Left renal cortex interstitium (tissue), 4 donors: ENCODE measurements at places on chromosomes 4 and X. TPM values are rescaled to one million over a fixed set of nuclear protein-coding genes. Genes with fewer than 3 reads are reported as not detected.

Gene TNIP2
- polyA plus RNA-seq = 22.5 TPM

Gene CLGN
- 3.9 TPM for polyA plus RNA-seq

Gene ARHGAP36
- polyA plus RNA-seq = 0.06 TPM

Gene PRRG3
- 10.1 TPM for polyA plus RNA-seq

Gene C1QTNF7
- polyA plus RNA-seq = 22.4 TPM

Gene IL21
- not detected for polyA plus RNA-seq

Gene CITED1
- polyA plus RNA-seq = 10.2 TPM

Gene CTSO
- polyA plus RNA-seq = 42.5 TPM

Gene ARX
- polyA plus RNA-seq = not detected

Gene KLHL4
- polyA plus RNA-seq = 8.9 TPM

Gene PNMA6A
- polyA plus RNA-seq = 8.0 TPM

Gene DUSP21
- not detected for polyA plus RNA-seq

Gene CFP
- polyA plus RNA-seq = 2.2 TPM

Gene NHS
- polyA plus RNA-seq = 13.8 TPM

Gene TLR7
- polyA plus RNA-seq = 0.43 TPM

Gene TBC1D8B
- 5.3 TPM for polyA plus RNA-seq

Gene CD38
- polyA plus RNA-seq = 1.4 TPM

Gene SLC26A1
- polyA plus RNA-seq = 11.3 TPM

Gene FRAS1
- polyA plus RNA-seq = 82.6 TPM

Gene GABRB1
- polyA plus RNA-seq = 0.36 TPM

Gene DGKK
- polyA plus RNA-seq = 12.2 TPM

Gene GLRB
- 13.2 TPM for polyA plus RNA-seq

Gene KCNIP4
- 15.2 TPM for polyA plus RNA-seq

Gene LRP2BP
- polyA plus RNA-seq = 4.5 TPM

Gene SYN1
- 6.2 TPM for polyA plus RNA-seq

Gene WNK3
- polyA plus RNA-seq = 6.4 TPM

Gene ARMCX2
- polyA plus RNA-seq = 134 TPM

Gene FREM3
- polyA plus RNA-seq = 0.18 TPM

Gene PGAM4
- polyA plus RNA-seq = 0.52 TPM

Gene DCLK2
- 13.2 TPM for polyA plus RNA-seq

Gene GSX2
- polyA plus RNA-seq = not detected

Gene LRCH2
- 12.6 TPM for polyA plus RNA-seq

Gene KLHL13
- 78.6 TPM for polyA plus RNA-seq

Gene NDST3
- 3.8 TPM for polyA plus RNA-seq

Gene NFKB1
- 26.0 TPM for polyA plus RNA-seq

Gene TMEM131L
- 29.8 TPM for polyA plus RNA-seq

Gene INTS6L
- polyA plus RNA-seq = 22.8 TPM

Gene RAB40A
- polyA plus RNA-seq = 4.8 TPM

Gene GATA1
- 0.92 TPM for polyA plus RNA-seq

Gene FGB
- 204 TPM for polyA plus RNA-seq

Gene IL13RA2
- polyA plus RNA-seq = 1.3 TPM

Gene CORIN
- 5.3 TPM for polyA plus RNA-seq

Gene INPP4B
- 7.6 TPM for polyA plus RNA-seq

Gene XG
- 0.35 TPM for polyA plus RNA-seq

Gene CHRDL1
- 10.5 TPM for polyA plus RNA-seq

Gene CT83
- polyA plus RNA-seq = not detected

Gene RHOXF2B
- not detected for polyA plus RNA-seq

Gene CAMK2D
- polyA plus RNA-seq = 70.9 TPM

Gene BEND2
- polyA plus RNA-seq = 0.06 TPM

Gene TLR1
- polyA plus RNA-seq = 4.5 TPM

Gene RPA4
- not detected for polyA plus RNA-seq

Gene WFS1
- 30.0 TPM for polyA plus RNA-seq

Gene AFM
- 9.2 TPM for polyA plus RNA-seq

Gene VSIG4
- 6.4 TPM for polyA plus RNA-seq

Gene TLR10
- polyA plus RNA-seq = 0.64 TPM

Gene CTAG1B
- polyA plus RNA-seq = not detected

Gene GPR34
- 4.2 TPM for polyA plus RNA-seq
